ENCODE measurements at places on chromosomes 2 and 18.
A peak's percentile ranks its signal among the peaks of the same experiment; 100 is the strongest.

DNA sequence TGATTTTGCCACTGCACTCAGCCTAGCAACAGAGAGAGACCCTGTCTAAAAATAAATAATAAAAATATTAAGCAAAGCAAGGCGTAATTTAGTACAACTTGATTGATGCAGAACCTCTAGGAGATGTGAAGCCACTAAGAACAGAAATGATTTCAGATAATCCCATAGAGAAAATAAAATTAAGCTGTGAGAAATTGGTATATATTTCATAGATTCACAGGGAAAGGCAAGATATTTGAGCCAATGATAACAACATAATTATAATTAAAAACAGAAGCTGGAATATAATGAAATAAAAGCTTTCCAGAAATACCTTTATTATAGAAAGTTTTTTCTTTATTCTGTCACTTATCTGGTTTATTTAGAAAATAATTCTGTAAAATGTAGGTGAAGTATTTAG lies 88.9 kb upstream of the GULP1 start:
- no peak for DNase-seq

- no peak for DNase-seq
Observed at GRCh38 chr2:75729861-75730260, 19.1 kb upstream of the GCFC2 start.

DNA sequence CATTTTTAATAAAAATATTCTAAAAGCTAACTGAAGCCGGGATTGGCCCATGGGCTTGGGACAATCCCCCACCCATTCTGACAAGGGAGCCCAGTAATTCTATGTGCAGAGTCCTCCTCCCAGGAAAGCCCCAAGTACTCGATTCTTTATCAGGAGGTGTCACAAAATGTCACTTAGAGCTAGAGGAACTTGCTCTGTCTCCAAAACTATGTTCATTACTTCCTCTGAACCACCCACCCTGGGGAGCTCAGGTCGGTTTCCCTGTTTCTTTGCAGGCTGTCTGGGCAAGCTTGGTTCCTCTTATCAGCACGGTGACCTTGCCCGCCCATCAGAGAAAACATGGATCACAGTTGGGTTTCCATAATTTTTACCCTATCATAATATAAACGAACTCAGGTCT lies 430.6 kb upstream of the ID2 start:
- DNase-seq: no peak

DNA sequence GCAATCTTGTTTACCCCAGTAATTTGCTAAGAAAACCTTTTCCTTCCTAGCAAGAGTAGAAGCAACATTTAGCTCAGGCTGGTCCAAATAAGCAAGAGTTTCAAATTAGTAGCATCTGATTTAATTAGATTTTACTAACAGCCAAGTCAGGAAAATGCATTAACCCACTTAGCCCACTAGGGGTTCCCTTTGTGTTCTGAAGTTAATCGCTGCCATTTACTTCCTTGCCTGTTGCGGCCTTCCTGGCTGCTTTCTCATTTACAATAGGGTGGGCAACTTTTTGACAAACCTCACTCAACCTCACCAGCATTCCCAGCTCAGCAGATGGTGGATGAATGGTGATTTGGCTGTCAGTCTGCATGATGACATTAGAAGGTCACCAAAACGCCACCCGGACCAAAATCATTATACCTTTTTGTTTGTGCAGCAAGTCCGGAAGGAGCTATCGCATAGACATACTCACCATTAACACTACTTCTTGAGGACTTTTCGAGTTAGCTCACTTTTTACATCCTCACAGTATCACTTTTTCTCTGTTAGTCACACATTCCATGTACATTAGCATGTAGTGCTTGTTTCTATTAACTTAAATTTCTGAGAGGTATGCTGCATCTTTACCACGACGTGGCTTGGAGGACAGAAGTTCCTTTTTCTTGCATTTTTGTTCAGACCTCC lies 101.5 kb upstream of the SETBP1 start:
- no peak for DNase-seq

DNA sequence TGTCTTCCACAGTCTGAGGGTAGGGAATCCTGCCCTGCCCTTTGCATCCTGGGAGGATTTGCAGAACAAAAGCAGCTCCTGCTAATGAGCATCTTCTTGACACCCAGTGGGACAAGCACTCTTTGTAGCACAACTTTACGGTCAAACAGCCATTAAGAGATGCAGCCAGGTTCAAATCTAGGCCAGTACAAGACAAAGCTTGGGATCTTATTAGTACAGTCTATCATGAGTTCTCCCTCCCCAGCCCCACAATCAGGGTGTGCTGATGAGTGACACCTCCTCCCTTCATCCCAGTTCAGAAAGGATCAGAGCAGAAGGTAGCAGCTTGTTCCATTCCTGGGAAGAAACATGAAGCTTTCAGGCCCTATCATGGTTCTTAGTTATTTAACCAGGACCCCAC lies 41.9 kb downstream of the MARCO start:
- DNase-seq: no peak

DNA sequence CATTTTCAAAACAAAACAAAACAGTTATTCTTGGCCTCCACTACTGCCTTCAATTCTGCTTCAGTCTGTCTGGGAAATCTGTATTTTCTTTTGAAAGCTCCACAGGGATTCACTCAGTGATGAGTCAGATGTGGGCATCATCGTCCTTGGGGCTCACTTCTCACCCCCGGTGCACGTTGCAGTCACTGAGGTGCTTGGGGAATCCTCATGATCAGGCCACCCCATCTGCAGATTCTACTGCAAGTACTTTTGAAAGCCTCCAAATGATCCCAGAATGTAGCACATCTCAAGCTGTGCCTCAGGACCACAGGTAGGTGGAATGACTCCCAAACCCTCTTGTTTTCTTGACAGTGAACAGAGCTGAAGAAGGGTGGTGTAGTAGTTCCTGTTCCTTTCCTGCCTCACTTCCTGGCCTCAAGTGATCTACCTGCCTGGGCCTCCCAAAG lies 34.3 kb downstream of the LPIN2 start:
- DNase-seq: no peak

DNA sequence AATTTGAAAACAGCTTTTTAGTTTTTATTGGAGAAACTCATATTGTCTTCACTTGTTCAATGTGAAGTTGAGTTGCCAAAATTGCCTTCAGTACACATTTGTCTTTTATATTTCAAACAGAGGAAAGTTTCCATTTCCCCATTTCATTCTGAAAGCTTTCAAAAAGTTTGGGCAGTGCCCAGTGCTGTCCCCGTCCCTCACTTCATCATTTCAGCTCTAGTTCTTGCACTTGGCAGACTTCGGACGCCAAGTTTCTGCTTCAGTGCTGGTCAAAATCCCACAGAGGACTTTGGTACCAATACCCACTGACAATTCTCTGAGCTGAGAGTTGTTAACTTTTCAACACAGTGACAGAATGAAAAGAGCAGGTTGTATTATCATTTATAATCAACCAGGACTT lies 43.4 kb upstream of the AQP4 start:
- DNase-seq: no peak

- peak; percentile 77 for DNase-seq
Observed at GRCh38 chr2:15560988-15561573, at the start of gene NBAS. TSS of gene NBAS (minus strand) at chr2:15561334. CDS start at chr2:15561304, 30 bp downstream.

DNA sequence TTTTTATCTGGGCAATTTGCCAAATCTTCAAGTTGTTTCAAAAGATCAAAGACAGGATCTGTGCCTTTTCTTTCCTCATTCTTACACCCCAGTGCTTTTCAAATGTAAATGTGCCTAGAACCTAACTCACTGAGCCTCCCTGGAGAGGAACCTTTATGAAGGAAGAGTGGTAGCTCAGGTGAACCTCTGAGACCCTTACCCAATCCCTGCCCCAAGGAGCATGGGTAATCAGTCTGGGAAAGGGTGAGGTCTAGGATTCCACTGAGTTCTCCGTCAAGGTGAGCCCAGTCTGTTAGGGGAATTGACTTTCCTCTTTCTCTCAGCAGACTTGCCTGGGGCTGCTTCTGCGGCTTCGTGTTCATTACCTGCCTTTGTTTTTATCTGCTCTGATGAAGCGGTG lies 88.1 kb upstream of the MAP4K4 start:
- no peak for DNase-seq

DNA sequence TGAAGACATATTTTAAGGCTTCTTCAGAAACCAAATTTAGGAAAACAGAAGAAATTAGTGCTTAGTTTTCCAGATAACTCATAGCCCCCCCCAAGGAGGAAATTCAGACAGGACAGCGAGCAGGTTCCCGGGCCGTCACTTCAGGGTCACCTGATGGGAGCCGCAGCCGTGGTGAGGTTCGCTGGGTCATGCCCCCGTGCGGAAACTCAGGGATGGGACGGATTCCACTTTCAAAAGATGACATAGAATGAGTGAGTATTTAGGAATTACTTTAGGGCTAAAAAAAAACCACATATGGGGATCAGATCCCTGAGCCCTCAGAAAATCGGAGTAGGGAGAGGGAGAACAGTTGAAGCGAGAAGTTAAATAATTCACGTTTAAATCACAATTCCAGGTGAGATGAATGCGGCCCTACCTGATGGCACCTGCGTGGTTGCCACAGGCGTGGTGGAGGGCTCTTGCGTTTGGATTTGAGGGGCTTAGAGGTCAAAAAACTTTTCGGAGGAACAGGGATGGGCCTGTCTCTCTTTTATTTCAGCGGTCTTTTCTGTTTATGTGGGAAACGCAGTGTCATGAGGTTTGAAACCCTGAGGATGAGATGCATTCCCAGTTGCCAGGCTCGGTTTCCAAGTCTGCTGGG lies 114.4 kb downstream of the NFATC1 start:
- DNase-seq: peak; percentile 7

GRCh38 chr2:131104487-131105155 lies 515 bp upstream of the PLEKHB2 start:
- DNase-seq: peak; percentile 35

GRCh38 chr2:46924608-46925007 lies 9.0 kb upstream of the MCFD2 start:
- no peak for DNase-seq

DNA sequence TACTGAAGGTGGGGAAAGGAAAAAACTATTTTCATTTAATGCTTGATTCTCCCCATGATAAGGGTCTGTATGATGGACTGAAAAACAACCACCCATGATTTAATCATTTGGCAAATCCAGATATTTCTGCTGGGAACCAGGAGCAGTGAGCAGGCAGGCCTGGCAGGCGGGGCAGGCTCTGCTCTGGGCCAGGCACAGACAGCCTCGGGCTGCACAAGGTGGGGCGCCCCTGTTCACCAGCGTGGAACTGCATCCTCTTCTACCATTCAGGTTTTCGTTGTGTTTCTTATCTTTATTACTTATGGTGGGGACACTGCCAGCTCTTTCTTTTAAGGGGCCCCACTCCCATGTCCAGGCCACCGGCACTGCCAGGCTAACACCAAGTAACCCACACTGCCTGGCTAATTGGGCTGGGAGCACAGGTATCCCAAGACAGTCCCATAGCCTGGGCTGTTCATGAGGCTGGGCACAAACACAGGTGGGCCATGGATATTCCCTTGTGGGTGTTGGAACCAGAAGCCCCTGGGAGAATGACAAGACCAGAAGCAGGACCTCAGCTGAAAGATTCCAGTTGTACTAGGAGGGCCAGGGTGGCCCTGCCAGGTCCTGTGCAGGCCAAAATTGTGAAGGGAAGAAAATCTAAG lies 57.1 kb upstream of the RALBP1 start:
- DNase-seq: no peak

DNA sequence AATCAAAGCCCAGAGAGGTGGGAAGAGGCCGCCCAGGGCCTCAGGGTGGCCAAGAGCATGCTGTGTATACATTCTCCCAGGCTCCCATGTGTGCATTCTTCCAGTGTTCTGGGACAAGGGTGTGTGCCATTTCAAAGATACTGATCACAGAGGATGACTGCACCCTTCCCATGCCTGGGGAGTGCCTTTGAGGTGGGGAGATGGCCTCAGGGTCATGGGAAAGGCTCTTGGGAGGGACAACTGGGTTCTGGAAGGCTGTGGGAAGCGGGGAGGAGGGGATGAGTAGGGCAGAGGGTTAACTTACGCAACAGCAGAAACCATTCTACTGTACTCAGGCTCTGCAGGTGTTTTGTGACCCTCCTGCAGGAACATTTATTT lies 40.9 kb downstream of the KLHL29 start:
- DNase-seq: no peak

DNA sequence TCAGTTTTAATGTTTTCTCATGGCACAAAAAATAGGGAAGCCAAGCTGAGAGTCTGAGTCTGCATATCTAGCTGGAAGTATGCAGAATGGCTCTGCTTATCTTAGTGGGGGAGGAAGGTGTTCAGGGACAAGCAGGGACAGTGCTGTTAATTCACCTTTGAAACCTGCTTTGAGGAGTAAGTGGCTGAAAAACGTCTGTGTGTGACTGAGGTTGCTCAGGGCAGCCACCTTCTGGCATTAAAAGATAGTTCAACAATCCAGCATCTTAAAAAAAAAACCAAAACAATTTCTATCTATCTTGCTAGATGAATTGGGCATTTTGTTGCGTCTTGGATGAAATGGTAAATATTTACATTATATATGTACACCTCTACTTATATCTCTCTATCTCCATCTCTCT lies 2.0 kb upstream of the TRPM8 start:
- no peak for DNase-seq

GRCh38 chr18:67581178-67581577 lies 64.7 kb upstream of the DSEL start:
- DNase-seq: no peak

DNA sequence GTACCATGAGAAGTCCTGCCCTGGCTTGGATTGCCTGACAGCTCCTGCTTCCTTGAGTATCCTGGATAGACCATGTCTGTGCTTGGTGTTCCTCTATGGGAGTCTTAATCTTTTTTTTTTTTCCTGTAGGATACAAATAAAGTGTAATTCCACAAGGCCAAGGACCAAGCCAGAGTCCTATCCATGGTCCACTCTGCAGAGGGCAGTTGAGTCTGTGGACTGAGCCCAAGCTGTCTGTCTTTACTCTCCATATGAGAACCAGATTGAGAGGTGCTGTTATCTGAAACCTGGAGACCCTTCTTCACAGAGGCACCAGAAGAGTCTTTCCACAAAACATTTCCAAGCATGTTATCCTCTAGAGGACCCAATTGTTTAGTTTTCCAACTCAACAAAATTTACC lies 1.4 kb upstream of the KIF3C start:
- DNase-seq: no peak

DNA sequence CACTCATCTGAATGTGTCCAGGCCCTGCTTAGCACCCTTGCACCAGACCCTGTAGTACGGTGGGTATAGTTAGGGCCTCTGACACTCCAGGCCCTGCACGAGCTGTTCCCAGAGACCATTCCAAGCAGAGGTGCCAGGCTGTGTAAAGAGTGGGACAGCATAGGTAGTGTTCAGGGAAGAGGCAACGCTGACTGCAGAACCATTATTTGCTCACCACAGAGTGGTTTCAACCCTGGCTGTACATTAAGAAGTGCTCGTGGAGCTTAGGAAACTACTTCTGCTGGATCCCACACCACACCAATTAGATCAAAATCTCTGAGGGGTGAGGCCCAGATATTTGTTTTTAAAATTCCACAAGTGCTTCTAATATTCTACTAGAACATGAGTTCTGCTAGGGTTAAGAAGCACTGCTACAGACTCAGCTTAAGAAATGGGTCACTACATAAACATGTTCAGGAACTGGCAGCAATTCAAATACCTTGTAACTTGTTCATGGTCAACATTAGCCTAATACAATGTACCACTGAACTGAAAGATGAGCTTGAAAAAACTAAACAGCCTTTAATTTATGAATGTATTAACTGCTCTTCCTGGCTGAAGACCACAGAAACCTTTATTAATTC lies 183.0 kb downstream of the MYO5B start:
- DNase-seq: no peak

- no peak for DNase-seq
Observed at GRCh38 chr2:108270768-108271506, 17.8 kb upstream of the SULT1C2 start.

GRCh38 chr2:24259316-24259715 lies 84.5 kb downstream of the FAM228A start:
- no peak for DNase-seq
